ENCODE measurements at places on chromosomes 3 and 15.

- peak; percentile 19 for ATAC-seq
Measured at GRCh38 chr15:66598095-66598815, 32.5 kb upstream of the LCTL start.

GRCh38 chr3:110940055-110940454, 131.6 kb upstream of the NECTIN3 start:
- no peak for ATAC-seq

DNA sequence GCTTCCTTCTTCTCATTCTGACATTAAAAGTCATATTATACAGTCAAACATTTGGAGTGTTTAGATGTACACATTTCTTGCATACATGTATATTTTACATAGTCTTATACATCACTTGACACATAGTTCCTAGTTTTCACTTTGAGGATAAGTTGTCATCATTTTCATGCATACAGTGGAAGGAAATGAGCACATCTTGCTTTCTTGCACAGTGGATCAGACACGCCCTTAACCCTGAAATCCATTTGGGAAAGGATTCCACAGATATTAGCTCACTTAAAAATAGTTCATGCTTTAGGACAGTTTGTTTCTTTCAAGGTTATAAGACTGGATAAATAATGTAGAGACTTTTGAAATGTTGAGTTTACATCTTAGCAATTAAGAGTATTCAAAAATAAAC, 148.6 kb upstream of the MME start:
- no peak for ATAC-seq

- ATAC-seq, result no peak
Measured at GRCh38 chr3:180749322-180749721, 70.0 kb upstream of the CCDC39 start.

- no peak for ATAC-seq
Measured at GRCh38 chr3:44289882-44290462, 48.3 kb downstream of the TOPAZ1 start.

DNA sequence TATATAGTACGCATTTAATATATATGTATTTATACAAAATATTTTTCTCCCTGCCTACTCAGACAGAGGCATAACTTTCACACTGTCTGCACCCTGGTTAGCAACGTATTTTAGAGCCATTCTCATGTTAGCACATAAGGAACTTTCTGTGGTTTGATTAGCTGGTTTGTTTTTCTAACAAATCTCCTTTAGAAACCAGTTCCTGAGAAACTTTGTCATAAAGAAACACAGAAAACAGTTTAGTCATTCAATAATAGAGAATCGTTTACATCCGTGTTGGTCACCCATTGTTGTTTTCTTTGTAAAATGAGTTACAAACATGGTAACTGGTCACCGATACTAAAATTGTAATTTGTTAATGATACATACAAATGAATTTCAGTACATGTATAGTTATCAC, 5.9 kb upstream of the NGRN start:
- no peak for ATAC-seq

DNA sequence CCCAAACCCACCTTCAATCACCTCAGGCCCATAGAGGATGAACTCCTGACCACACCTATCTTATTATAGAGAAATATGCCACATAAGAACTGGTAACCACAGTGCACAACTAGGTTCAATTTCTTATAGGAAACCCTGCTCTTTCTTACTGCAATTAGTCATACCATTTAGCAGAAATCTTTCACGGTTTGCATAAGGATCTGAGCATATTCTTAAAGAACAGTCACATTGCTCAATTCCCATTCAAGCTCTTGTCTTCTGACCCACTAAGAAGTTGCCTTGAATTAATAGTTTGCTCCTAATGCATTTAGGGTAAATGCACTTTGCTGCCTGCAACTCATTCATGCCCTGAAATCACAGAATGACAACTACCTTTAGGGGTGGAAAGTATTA, 9.2 kb downstream of the ERC2 start:
- no peak for ATAC-seq

- ATAC-seq, result no peak
Measured at GRCh38 chr15:99429681-99430081, 136.1 kb upstream of the MEF2A start.

DNA sequence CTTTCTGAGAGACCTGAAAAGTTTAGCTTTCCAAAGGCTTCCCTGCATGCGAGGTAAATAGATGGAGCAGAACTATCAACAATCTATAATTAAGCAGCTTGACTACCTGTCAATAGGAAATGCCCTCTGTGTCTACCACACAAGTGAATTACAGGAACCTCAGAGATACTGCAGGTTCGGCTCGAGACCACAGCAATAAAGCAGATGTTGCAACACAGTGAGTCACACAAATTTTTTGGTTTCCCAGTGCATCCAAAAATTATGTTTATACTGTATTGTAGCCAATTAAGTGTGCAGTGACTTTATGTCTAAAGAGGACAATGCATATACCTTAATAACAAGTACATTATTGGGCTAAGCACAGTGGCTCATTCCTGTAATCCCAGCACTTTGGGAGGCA, 252.0 kb downstream of the UBE2E2 start:
- ATAC-seq, result peak; percentile 45

- no peak for ATAC-seq
Measured at GRCh38 chr15:34376856-34377255, 9.9 kb upstream of the LPCAT4 start.

DNA sequence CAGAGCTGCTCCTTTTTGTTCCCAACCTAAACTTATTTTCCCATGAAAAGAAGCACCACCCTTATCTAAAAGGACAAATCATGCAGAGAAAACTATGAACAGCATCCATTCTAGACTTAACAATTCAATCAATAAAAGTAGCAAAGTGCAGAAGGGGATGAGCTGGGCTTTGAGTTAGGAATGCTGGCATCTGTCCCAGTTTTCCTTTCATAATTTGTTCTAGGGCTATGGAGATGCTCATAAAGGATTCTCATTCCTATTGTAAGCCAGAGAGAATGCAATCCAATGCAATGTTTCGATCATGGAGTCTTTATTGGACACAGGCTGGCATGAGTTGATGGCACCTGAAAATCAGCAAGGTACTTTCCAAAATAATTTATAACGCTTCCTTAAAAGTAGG, 330.6 kb downstream of the VPS13C start:
- ATAC-seq, result no peak

- ATAC-seq, result no peak
Measured at GRCh38 chr15:86237111-86237500, 157.4 kb downstream of the AGBL1 start.

DNA sequence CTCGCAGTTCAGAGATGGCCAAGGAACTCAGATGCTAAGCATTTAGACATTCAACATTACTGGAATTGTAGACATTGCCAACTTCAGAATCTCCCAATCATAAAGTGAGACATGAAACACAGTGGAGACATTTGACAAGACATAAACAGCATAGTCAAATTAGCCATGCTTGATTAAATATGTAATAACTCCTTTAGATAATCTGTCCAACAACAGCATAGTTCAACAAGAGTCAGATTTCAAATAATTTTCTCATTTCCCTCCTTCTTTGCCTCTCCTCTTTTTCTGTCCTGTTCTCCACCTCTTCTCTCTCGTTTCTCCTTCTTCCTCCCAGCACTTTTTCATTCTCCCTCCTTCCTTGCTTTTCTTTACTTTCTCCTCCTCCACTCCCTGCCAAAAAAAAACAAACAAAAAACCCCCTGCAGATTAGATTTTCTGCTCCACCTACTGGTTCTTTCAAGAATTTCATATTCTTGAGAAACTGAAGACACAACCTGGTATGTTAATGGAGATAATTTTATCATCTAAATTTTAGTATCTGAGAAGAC, 20.2 kb downstream of the CPOX start:
- ATAC-seq, result no peak

DNA sequence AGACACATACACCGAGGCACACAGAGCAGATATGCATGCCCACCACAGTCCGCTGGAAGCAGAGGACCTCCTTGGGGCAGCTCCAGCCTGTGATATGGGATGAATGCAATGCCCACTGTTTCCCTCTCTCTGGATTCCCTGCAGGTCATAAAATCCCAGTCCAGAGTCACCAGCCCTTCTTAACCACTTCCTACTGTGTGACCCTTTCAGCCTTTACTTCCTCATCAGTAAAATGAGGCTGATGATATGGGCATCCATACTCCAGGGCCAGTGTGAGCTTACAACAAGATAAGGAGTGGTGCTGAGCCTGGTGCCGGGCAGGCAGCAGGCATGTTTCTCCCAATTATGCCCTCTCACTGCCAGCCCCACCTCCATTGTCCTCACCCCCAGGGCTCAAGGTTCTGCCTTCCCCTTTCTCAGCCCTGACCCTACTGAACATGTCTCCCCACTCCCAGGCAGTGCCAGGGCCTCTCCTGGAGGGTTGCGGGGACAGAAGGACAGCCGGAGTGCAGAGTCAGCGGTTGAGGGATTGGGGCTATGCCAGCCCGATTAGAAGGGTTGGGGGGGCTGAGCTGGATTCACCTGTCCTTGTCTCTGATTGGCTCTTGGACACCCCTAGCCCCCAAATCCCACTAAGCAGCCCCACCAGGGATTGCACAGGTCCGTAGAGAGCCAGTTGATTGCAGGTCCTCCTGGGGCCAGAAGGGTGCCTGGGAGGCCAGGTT, at the start of gene GNAT1:
Gene GNAT1 (plus strand): TSS at position 675 of the 725 bp plus-strand sequence. CDS start 116 bp downstream, outside the sequence.
- peak; percentile 1 for ATAC-seq

GRCh38 chr15:50298340-50298739, 32.8 kb upstream of the HDC start:
- ATAC-seq, result no peak

- no peak for ATAC-seq
Measured at GRCh38 chr3:138457863-138458735, 23.7 kb downstream of the ESYT3 start.

GRCh38 chr3:132503559-132503958, 86.3 kb downstream of the DNAJC13 start:
- ATAC-seq, result no peak

GRCh38 chr3:17047894-17048293, 163.1 kb downstream of the PLCL2 start:
- no peak for ATAC-seq

DNA sequence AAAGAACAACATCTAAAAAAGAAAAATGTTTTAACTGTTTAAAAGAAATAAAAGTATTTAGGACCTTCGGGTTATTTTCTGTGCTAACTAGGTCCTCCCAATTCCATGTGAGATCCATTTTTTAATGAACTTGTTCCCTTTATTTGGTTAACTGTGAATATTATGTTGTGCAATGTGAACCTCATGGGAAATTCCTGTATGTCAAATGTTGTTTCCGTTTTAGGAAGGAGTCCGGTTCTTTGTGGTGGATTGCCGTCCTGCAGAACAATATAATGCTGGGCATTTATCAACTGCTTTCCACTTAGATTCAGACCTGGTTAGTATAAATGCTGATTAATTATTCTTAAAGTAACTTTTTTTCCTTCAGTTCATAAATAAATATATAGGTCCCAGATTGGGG, 35.5 kb upstream of the NIT2 start:
- ATAC-seq, result no peak

DNA sequence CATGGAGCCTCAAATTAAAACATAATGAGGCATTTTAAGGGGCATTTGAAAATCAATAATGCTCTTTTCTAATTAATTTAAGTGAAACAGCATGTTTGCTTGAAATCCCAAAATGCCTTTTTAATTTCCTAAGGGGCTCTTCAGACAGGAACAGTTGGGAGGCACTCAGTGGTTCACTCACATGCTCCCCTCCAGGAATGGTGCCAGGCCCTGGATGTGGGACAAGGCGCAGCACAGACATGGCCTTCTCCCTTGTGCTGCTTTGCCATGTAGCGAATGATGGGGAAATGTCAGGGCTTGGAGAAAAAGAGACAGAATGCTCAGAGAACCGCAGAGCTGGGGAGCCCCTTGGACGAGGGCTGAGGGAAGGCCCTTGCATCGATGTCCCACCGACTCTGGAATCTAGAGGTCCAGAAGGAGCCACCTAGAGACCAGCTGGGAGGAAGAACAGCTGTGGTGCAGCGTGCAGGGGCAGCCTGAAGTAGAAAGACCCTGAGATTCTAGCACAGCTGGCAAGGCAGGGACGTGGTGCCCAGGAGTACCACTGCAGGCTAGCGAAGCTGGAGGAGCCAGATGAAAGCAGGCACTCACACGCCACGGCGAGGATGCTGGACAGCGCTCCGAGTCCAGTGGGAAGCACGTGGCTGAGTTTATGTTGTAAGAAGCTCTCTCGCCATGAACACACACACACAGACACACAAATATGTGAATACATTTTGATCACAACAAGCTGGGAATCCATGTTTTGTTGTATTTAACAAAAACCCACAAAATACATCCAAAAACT, 27.0 kb downstream of the NSMCE3 start:
- no peak for ATAC-seq

DNA sequence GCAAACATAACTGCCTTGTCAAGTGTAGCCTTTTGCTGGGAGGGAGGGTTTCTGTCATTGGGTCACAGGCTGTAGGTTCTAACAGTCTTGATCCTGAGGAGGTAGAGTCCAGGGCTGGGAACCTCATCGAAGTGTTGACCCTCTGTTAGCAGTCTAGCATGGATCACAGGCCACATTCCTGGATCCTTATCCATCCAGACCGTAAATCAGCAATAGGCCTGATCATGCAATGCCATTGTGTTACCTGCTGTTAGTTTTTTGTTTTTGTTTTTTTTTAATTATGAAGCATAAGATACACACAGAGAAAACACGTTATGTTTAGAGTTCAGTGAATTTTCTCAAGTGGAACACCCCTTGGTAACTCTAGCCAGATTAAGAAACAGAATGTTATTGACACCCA, 282.0 kb upstream of the TPM1 start:
- ATAC-seq, result no peak

DNA sequence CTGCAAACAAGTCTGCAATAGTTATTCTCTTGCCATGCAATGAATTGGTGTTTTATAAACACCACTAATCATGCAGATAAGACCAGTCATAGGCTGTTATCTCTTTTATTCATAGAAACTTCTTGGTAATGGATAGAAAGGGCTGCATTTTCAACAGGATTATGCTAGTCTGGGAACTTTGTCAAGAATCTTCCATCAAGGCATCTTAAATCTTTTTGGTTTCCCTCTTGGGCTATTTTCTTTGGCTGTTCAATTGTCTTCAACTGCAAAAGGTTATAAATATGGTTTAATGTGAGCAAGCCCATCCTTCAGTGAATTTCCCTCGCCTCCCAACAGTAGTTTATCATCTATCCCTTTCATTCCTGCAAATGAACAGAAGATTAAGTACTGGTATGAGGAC, 59.0 kb upstream of the MINAR1 start:
- ATAC-seq, result no peak

- peak; percentile 63 for ATAC-seq
Measured at GRCh38 chr3:52028572-52028971, 27.8 kb downstream of the DUSP7 start.

GRCh38 chr3:23711916-23712494, 93.8 kb upstream of the UBE2E1 start:
- no peak for ATAC-seq

DNA sequence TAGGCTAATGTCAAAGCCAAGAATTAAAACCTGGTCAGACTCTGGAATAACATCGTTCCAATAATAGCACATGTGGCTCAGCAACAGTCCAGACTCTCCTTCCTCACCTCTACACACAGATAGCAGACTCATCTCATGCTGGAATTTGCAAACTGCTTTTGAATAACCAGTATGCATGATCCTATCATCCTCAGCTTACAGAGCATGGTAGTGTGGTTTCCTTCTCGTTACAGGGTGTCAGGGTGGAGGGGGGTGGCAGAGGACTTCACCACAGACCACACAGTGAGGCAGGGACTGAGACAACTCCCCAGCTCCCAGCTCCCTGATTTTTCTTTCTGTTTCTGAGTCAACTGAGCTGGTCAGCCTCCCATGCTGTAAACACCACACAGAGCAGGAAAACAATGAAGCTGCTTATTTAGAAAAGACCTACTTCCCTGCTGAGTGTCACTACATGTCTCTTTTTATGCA, 101.6 kb downstream of the RPL22L1 start:
- no peak for ATAC-seq

- ATAC-seq, result no peak
Measured at GRCh38 chr3:186368717-186369116, 6.7 kb upstream of the DGKG start.

GRCh38 chr3:112813016-112813415, 33.6 kb downstream of the CD200R1L start:
- ATAC-seq, result no peak

All from esophagus mucosa (tissue), 1 donor.